ENCODE measurements at places on chromosomes 5 and 9.

DNA sequence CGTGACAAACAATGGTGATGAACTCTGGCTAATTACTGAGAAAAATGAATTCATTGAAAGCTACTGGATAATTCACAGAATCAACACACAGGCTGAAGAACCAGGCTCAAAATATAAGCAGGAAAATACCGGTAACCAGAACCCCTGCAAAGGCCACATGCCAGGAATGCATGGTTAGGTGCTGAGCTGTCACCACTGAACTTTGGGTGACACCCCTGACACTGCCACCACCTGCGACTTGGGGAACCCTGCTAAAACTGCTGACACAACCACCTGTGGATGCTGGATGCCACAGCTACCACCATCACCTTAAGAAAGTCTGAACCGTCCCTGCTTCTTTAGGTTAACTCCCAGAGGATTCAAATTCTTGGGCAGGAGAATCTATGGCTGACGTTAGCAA, 72.0 kb upstream of the NR4A3 start:
- H3K36me3 ChIP-seq = no peaks in the 10 kb centered on the region
- H3K27ac ChIP-seq = no peak overlapping the region
- H3K4me3 ChIP-seq = no peak overlapping the region
- no peak for DNase-seq
- H3K27me3 ChIP-seq = no peaks in the 10 kb centered on the region

GRCh38 chr9:71729816-71730526, 38.3 kb downstream of the CEMIP2 start:
- peaks cover 44% of the 10 kb centered on the region for H3K36me3 ChIP-seq
- no peaks in the 10 kb centered on the region for H3K4me1 ChIP-seq
- H3K4me3 ChIP-seq = no peak overlapping the region
- H3K27me3 ChIP-seq = no peaks in the 10 kb centered on the region

GRCh38 chr5:132256783-132257130, 739 bp upstream of the PDLIM4 start:
- peaks cover 47% of the 10 kb centered on the region for H3K4me1 ChIP-seq
- H3K27ac ChIP-seq = no peak overlapping the region
- H3K4me3 ChIP-seq = no peak overlapping the region
- H3K27me3 ChIP-seq = peaks cover 14% of the 10 kb centered on the region
- no peak for DNase-seq
- no peaks in the 10 kb centered on the region for H3K36me3 ChIP-seq

DNA sequence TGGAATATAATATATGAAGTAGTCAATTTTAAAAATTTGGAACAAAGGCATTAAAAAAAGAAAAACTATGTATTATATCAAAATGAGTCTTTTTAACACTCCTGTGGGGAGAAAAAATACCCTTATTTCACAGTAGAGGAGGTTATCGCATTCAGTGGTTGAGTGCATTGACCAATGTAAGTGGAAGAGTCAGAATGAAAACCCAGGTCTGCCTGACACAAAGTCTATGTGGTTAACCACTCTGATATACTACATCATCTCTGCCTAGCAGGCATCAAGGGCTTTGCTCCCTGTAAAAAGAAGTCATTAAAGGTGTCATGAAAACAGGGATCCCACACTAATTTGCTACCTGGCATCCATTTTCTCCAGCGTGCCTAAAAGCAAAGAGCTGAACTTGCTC, 417.2 kb upstream of the C9orf72 start:
- no peak overlapping the region for H3K4me3 ChIP-seq
- no peaks in the 10 kb centered on the region for H3K27me3 ChIP-seq
- H3K36me3 ChIP-seq = no peaks in the 10 kb centered on the region

DNA sequence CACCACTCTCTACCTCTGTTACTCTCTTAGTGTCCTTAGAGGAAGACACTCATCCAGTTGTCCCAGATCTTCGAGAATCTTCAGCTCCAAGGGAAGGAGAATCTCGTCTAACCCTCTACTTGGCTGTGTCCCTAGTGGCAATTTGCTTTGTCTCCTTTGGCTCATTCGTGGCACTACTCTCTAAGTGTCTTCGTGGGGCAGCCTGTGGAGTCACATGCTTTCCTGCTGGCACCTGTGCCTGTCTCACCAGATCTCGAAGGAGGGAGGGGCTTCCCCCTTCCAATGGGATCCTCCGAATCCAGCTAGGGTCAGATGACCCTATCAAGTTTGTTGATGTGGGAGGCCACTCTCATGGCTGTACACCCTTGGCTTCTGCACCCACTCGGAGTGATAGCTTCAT, 1.8 kb upstream of the PCDHGC5 start:
- H3K4me1 ChIP-seq = no peaks in the 10 kb centered on the region
- no peaks in the 10 kb centered on the region for H3K27me3 ChIP-seq
- DNase-seq = no peak
- peaks cover 26% of the 10 kb centered on the region for H3K36me3 ChIP-seq
- no peak overlapping the region for H3K27ac ChIP-seq

- no peaks in the 10 kb centered on the region for H3K27me3 ChIP-seq
- no peaks in the 10 kb centered on the region for H3K36me3 ChIP-seq
- H3K4me3 ChIP-seq = no peak overlapping the region
- H3K27ac ChIP-seq = no peak overlapping the region
- H3K4me1 ChIP-seq = no peaks in the 10 kb centered on the region
- no peak for DNase-seq
Measured at GRCh38 chr9:132842124-132843044, 35.7 kb downstream of the AK8 start.

DNA sequence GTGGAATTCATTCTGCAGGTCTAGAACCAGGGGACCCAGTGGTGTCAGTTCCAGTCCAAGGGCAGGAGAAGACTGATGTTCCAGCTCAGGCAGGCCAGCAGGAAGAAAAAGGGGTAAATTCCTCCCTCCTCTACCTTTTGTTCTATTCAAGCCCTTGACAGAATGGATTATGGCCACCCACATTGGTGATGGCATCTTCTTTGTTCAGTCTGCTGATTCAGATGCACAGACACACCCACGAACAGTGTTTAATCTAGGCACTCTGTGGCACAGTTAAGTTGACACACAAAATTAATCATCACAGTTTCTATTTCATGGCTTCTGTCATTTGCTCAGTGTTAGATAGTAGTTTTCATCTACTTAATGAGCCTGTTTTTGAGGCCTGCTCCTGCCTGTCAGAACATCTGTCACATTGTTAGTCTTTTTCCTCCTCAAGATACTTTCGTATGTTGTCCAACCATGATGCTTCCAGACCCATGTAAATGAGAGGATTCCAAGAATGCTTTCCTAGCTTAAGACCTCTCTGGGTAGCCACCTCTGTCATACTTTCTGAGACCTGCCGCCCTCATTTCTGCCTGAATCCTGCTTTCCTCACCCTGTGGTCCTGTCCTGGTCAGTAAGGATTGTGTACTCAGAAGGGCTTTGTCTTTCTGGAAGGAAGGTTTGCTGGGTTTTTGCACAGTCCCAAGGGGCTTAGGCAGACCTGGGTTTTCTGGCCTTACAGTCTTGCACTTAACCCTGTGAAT, 72.5 kb downstream of the SPIN1 start:
- H3K27ac ChIP-seq = no peak overlapping the region
- no peak for DNase-seq
- no peaks in the 10 kb centered on the region for H3K4me1 ChIP-seq
- no peaks in the 10 kb centered on the region for H3K36me3 ChIP-seq
- H3K27me3 ChIP-seq = no peaks in the 10 kb centered on the region

DNA sequence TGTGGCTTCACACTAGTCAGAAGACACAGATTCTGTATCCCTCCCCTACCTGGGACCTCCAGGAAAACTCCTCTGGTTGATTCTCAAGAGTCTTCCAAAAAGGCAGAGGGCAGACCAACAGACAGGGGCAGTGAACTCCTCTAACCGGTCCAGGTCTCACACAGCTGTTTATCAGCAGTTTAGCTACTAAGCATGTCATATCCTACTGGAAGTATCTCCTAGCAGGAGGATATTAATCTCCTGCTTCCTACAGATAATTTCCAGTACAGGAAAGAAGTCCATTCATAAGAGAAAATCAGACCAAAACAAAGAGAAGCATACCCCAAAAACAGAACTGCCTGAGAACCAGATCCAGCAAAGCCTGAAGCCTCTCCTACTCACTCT, 64.3 kb downstream of the DTWD2 start:
- no peak overlapping the region for H3K27ac ChIP-seq
- no peak overlapping the region for H3K4me3 ChIP-seq
- no peaks in the 10 kb centered on the region for H3K4me1 ChIP-seq
- no peaks in the 10 kb centered on the region for H3K27me3 ChIP-seq

- H3K27me3 ChIP-seq = no peaks in the 10 kb centered on the region
- H3K36me3 ChIP-seq = no peaks in the 10 kb centered on the region
- H3K27ac ChIP-seq = no peak overlapping the region
- DNase-seq = no peak
Measured at GRCh38 chr9:95272830-95273229, 44.7 kb downstream of the FANCC start.

GRCh38 chr9:17402309-17402708, 176.6 kb upstream of the SH3GL2 start:
- no peak for DNase-seq
- H3K27ac ChIP-seq = no peak overlapping the region
- no peaks in the 10 kb centered on the region for H3K4me1 ChIP-seq
- H3K4me3 ChIP-seq = no peak overlapping the region
